ELR (cell line): ENCODE measurements at places on chromosomes 2 and 18.
A peak's percentile ranks its signal among the peaks of the same experiment; 100 is the strongest.

DNA sequence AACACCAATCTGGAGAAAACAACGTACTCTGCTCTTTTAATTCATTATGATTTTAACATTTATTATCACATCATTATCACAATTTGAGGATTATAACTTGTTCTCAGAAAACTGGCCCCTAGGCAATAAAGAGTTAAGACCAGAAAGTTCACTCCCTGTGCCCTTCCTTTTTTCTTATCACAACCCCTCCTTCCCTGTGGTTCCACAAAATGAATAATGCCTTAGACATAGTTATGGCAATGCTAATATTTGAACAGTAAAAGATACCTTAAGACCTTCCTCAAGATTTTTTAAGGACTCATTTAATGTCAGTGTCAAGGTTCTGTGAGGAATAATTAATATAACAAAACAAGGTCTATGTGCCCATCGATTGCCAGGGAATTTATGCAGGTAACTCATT, 596.2 kb downstream of the ARHGAP15 start:
- no peak for DNase-seq

GRCh38 chr18:56035546-56035945, 447.6 kb upstream of the TCF4 start:
- no peak for DNase-seq

DNA sequence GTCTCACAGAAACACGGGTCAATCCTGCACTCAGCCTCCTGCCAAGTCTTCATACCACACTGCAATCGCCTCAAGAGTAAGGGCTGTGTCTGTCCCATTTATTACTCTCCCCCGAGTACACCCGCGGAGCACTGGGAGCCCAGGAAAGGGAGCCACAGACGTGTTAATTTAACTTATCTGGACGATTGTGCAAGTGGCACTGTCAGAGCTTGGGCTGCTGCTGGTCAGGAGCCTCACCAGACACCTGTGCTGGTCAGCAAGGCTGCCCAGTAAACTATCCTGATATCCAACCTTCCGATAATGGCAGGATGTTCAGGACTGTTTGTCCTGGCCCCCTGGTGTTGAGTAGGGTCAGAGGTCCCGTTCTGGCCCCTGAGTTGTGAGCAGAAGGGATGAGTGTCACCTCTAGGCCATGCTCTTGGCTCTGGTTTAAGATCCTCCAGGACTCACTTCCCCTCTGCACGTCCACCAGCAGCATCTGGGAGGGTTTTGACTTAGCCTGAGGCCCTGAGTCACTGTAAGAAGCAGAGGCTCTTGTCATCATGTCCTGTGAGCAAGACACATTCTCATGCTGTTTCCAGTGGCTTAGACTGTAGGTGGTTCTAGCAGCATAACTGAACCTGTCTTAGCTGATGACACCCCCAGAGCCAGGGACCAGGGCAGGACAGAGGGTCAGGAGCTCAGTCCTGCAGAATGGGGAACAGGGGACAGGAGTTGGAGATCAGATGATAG, 82.5 kb upstream of the ARL4C start:
- DNase-seq: peak; percentile 92

DNA sequence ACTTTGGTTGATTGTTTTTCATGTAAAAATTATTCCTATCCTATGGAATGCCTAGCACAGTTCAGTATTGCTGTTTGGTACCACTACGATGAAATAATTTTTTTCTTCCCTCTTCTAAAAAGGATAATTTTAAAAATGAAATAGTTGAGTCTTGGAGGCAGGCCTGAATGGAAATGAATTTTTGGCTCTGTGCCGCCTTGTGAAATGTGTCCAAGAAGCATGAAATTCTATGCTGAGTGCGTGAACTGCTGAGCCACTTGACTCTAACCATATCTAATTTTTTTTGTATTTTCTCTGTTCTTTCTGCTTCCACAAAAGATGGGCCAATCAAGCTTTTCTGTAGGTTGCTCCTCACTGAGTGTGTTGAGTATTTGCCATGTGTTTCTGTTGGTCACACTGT, 95.0 kb downstream of the PRPF40A start:
- no peak for DNase-seq

DNA sequence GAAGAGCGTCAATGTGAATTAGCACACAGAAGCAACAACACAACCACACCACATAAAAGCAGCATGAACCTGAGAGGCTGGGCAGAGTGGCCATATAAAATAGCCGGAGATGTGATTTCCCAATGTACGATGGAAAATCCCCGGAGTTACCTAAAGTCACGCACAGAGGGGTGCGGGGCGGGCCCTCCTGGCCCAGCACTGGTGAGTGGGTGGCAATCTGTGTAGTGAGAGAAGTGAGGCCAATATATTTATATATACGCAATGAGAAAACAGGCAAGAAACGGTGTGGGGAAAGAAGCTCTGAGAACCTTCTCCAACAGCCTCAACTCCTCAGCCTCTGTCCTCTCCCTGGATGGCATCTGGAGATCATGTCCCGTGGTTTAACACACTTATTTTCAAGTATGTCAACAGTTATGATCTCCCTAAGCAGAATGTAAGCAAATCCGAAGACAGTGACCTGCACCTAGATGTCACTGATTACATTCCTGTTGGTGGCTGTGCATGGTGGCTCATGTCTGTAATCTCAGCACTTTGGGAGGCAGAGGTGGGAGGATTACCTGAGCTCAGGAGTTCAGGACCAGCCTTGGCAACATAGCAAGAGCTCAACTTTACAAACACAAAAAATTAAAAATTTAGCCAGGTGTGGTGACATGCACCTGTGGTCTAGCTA, 41.6 kb downstream of the CRACDL start:
- no peak for DNase-seq

- DNase-seq: no peak
Measured at GRCh38 chr2:235588750-235589149, 94.9 kb downstream of the AGAP1 start.

DNA sequence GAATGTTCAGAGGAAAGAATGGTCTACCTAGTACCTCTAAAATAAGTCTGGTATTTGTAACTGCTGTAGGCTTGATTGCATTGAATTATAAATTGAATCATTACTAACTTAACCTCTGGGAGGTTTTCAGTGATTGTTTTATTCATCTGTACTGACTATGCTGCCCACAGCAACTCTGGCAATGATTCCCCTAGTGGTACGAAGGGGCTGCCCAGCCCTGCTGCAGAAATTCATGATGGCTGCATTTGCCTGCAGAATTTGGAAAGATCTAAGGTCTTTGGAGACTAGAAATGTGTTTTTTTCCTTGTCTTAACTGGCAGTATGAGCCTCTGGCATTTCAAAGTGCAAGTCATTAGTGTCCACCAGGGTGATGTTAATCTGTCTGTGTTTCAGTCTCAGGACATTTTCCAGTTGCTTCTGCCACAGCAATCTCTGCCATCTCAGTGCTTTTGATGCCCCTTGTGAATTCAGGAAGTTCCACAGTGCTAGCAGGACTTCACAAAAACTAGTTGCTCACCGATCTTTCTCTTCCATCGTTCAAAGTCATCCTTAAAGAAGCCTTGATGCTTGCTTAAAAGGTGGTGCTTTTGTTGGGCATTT, 13.4 kb upstream of the LRPPRC start:
- DNase-seq: no peak

DNA sequence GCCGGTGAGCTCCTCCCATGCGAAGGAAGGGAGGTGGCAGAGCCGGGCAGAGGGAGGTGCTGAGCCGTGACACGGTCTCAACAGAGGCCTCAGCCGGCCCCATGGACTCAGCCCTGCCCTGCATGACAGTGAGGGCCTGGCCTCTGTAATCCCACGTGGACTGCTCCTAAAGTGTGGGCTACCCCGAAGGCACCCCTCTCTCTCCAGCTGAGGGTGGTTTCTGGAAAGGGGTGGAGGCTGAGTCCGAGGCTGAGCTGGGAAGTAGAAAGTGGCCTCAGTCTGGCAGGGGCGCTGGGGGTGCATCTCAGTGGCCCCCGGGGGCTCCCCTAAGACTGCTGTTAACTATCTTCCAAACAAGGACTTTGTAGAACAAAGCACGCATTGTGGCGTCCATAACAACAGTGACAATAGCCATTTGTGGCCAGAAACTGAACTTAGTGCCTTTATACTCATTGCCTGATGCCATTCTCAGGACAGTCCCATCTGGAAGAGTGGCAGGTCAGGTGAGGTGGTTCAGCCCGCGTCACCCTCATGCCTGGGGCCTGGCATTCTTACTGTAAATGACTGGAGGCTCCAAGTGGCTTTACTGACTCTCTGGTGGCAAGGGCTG, 192.4 kb downstream of the TWIST2 start:
- DNase-seq: no peak

- DNase-seq: no peak
Measured at GRCh38 chr18:78861116-78861515, 118.5 kb upstream of the SALL3 start.

DNA sequence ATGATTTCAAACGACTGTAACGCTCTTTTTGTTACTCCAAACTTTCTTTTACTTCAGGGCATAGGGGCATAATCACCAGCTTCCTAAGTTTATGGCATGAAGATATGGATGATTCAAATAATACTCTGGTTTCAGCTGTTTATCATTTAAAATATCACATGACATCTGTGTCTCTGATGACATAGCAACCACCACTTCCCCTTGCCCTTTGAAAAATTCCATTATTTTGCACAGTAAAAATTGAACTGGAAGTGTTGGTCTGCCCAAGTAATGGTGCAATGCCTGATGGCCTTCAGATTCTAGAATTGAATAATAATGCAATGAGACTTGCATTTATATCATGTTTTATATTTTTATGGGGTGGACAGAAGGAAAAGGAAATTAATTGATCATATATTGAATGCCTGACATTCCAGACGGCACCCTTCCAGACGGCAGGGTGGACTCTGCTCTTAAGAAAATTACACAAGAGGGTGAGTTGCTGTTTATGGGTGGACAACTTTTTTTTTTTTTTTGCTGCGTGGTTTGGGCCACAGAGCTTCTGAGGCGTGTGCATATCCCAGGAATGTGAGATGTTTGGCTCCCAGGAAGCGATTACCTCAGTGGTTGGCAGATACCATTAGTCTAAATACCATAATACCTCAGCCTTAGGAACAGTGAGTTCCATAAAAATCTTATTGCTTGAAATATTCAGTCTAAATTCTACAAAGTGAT, 101.7 kb upstream of the ZNF521 start:
- peak; percentile 42 for DNase-seq

GRCh38 chr2:189236066-189236465, 56.5 kb upstream of the COL5A2 start:
- DNase-seq: peak; percentile 75

GRCh38 chr18:10680271-10680596, 154.4 kb downstream of the NAPG start:
- DNase-seq: no peak

GRCh38 chr18:63173983-63174382, 145.6 kb downstream of the BCL2 start:
- DNase-seq: no peak

DNA sequence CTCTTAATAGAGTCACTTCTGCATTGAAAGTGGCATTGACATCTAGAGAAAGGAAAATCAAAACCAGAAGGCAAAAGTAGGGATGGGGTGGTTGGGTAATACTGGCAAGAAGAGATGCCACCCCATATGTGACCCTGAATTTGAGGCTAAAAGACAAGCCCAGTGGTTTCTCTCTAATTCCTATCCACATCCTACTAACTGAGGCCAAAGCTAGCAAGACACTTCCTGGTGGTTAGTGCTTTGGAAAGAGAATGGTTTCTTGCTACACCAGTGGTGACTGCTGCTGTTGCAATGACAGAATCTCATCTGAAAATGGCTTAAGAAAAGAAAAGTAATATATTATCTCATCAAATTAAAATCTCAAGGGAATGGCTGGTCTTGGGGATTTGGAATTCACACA, 640.6 kb downstream of the EPHA4 start:
- no peak for DNase-seq

GRCh38 chr2:100320547-100321178, 1.6 kb downstream of the LONRF2 start:
- DNase-seq: no peak

GRCh38 chr2:33595385-33595784, 3.7 kb downstream of the FAM98A start:
- no peak for DNase-seq

DNA sequence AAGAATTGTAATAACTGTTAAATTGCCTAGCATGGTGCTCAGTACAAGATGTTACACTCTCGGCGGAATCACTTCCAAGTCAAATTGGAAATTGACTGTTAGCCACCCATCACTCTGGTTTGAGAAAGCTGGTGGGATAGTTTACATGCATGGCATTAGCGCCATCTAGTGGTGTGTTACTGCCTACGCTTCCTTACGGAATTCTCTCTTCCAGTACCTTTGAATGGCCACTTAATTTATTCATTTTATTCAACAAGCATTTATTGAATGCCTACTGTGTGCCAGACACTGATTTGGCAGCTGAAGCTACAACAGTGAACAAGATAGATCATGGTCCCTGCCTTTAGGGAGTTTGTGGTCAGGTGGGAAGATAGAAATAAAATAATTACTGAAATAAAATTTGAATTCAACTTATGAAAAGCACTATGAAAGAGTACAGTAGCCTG, 171.2 kb downstream of the TMEM247 start:
- DNase-seq: peak; percentile 90

DNA sequence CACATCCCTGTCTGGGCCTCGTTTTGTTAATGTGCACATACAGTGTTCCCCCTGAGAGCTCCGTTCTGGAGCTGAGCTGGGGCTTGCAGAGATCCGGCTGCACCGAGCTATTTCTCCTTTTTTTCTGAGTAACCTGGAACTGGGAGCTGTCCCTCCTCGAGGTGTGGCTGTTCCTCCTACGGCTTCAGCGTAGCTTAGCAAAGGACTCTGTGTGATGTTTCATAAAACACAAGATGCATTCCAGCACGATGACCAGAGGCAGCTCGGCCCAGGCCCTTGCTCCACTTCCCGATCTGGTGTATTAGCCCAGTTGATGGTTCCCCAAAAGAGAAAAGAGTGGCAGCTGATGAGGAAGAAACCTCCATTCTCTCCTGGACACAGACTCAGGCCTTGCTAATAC, 103.0 kb downstream of the FAM210A start:
- no peak for DNase-seq

DNA sequence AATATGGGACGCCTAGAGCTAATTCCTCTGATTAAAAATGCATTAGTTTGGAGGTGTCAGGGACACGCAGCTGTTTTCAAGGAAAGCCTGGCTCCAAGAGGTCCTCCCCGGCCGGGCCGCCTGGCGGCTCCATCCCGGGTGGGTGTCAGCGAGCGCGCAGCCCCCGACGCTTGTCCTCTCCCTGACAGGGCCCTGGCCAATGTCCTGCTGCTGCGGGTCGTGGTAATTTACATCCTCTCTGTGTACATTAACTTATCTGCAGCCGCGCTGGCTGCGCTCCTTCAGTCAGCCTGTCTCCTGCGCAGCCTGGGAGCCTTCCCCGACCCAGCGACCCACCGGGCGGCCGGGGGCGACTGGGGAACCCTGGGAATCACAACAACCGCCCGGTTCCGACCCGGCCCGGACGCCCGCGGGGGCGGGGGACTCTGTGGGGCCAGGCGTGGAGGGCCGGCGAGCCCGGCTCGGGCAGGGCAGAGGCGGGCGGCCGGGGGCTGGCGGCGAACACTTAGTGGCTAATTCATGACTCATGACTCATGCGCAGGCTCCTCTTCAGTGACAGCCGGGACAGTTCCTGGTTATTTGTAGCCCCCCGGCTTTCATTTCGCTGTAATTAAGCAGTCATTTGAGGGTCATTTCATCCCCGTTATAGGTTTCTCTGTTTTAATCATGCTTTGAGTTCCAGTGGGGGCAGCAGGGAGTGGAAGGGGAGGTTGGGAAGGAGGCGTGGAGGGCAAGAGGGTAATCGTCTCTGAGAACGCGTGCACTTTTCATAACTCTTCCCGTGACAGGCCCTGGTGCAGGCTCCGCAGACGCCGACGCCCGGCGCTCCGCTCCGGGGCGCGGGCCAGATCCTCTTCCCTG, 141.9 kb upstream of the CTAGE1 start:
- peak; percentile 64 for DNase-seq
